Coronary artery (tissue), 2 donors: ENCODE measurements at places on chromosomes 11 and 22.

DNA sequence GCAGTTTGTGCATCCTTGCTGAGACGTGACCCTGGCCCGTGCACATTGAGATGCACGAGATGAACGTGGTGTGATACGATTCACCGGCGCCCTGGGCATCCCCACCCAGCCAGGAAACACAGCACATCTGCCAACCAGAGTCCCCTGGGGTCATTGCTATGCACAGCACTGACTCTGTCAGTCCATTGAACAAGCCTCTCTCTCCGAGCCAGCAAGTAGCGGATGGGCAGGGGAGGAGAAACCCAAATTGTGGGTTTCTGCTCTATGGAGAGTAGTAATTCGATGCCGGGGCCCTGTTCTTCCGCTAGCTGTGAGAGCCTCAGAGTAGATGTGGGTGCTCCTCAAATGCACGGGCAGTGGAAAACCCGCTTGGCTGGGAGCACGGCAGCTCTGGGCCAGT, 85.1 kb downstream of the ARHGAP8 start:
- DNase-seq = no peak

- no peak for DNase-seq
Measured at GRCh38 chr22:31062566-31063230, 18.4 kb upstream of the SMTN start.

DNA sequence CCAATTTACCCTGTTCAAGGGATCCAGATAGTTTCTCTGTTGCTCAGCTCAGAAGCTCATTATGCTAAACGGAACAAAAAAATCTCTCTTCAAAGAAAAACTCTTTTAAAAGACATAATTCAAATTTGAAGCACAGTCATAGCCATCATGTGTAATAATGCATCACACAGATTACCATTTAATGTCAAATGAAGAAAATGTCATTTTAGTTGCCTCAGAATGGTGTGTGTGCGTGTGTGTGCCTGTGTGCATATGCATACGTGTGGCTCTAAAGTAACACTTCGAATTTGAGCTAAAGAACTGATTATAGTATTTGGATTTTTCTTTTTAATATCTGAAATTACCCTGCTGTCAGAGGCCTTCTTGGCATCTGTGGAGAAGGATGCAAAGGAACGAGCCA, 9.9 kb downstream of the TTC12 start:
- DNase-seq = no peak

- no peak for DNase-seq
Measured at GRCh38 chr11:98659431-98659830, 361.3 kb upstream of the CNTN5 start.

- DNase-seq = no peak
Measured at GRCh38 chr11:120517390-120517761, 5.8 kb downstream of the GRIK4 start.
